Bone marrow (tissue), 2 donors: ENCODE measurements at places on chromosomes 4 and X.

GRCh38 chr4:7358100-7358735, 76.5 kb downstream of the PSAPL1 start:
- DNase-seq = no peak

GRCh38 chrX:16039834-16040233, 83.5 kb upstream of the GRPR start:
- no peak for DNase-seq

DNA sequence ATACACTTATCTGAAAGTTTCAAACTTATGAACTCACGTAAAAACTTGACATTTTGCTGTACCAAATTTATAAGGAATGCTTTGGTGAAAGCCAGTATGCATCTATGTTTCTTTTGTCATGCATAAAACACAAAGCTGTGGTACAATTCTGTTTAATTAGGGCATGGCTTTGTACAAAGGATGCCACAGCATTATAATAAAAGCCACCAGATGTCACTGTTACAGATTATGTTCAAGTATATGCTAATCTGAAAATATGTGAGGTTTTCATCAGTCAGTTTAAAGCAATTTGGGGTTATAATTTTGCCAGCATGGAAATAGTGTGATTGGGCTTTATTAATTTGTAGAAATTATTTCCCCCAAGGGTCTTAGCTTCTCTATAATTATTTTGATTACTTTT, 69.0 kb downstream of the ATOH1 start:
- DNase-seq = no peak

DNA sequence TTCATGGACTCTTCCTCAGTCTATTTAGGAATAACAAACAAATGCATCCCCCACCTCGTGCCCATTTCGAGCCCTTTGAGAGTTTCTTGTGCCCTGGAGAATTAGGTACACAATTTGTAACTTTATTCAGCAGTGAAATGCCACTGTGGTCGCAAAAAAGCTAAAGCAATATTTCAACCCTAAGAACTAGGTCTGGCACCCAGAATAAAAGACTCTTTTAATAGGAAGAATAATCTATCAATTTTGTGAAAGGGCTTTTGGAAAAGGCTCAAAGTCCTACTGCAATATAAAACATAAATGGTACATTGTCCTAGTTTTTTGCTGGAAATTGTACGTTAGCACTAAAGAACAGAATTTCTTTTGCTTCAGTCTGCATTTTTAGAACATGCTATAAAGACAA, 304.6 kb upstream of the TENM3 start:
- no peak for DNase-seq

DNA sequence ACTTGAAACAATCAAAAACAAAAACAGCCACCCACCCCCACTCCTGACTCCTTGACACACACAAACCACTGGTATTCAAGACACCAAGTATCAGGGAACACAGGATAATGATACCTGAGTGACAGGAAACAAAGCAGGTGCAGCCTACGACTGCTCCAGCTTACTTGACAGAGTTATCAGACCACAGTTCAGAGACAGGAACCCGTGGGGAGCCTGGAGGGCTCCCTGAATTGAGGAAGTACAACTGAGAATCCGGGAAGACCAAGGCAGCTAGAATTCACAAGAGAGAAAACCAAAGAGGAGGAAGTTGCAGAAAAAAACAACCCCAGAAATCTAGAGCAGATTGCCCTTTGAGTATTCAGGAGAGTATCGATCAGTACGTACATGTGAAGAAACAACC, 20.5 kb downstream of the COMMD8 start:
- peak; percentile 59 for DNase-seq

DNA sequence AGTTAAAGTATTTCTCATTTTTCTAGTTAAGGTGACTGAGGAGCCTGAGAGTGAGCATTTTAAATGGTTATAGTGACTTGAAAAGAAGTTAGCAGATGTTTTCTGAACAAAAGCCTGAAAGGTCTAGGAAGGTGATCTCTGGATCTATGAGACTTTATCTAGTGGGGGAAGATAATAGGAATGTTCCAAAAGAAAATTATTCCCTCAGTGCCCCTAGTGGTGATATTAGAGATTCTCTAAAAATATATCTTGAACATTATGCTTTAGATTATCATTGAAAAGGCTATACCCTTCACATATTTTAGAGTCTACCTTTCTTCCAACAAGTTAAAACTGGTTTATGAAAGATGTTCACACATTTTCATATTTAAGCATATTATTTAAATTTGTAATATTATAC, 69.0 kb upstream of the SPANXN1 start:
- no peak for DNase-seq

GRCh38 chr4:95381843-95382580, 166.8 kb downstream of the UNC5C start:
- DNase-seq = no peak

- no peak for DNase-seq
Measured at GRCh38 chr4:75639124-75639695, 8.9 kb upstream of the CDKL2 start.

- no peak for DNase-seq
Measured at GRCh38 chrX:119880552-119881437, 9.2 kb downstream of the NDUFA1 start.

DNA sequence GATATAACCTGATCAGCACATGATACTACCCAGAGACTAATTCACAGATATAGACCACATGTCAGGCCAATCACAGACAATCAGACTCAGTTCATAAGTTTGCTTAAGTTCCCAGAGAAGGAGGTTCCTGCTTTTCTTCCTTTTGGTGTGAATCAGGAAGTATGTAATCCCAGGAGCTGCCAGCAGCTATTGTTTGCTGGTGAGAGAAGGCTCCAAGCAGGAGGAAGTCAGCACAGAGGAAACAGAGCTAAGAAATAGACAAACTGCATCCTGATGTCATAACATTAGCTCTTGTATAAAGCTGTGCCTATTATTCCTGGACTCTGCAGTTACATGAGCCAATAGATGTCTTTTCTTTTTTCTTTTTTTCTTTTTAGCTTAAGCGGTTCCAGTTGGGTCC, 50.9 kb downstream of the UCHL1 start:
- no peak for DNase-seq

- DNase-seq = no peak
Measured at GRCh38 chrX:136825771-136826170, 45.0 kb upstream of the ARHGEF6 start.

GRCh38 chr4:30770049-30770549, 49.9 kb downstream of the PCDH7 start:
- no peak for DNase-seq

DNA sequence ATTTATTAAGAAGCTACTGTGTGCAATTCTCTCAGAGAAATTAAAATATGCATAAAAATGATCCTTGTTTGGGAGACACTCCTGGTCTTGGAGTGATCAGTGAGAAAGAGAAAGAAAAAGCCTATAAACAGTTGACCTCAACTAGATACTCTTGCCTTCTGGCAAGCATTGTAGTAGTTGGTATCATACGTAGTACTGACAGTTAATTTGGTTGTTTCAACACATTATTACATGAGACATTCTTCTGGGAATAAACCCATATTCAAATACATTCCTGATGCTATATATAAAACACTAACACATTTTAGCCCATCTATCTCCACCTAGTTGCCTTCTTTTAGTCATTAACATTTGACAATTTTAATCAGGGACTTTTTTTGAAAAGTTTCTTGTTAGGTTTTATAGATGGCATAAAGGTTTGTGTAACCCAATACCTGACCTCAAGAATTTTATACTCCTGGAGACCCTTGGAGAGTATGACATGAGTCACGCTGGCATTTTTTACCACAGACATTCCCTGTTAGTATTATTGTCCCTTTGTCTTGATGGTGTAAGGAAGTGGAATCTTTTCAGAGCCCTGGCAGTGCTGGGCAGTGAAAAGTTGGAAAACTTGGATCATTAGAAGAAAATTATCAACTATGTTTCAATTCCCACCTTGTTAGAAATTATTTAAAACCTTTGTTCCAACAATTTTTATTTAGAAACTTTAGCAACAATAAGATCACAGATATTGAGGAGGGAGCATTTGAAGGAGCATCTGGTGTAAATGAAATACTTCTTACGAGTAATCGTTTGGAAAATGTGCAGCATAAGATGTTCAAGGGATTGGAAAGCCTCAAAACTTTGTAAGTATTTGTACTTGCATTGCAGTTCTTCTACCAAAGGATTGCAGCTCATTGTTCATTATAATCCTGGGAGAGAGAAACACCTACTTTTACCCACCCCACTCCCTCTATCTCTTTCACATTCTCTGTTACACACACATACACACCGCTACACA, 167.1 kb upstream of the PACRGL start:
- DNase-seq = no peak

GRCh38 chr4:92825256-92825655, 521.5 kb downstream of the GRID2 start:
- no peak for DNase-seq

GRCh38 chr4:150250998-150251651, 172.9 kb downstream of the DCLK2 start:
- DNase-seq = no peak

GRCh38 chr4:158649111-158649680, 22.5 kb downstream of the C4orf46 start:
- no peak for DNase-seq

DNA sequence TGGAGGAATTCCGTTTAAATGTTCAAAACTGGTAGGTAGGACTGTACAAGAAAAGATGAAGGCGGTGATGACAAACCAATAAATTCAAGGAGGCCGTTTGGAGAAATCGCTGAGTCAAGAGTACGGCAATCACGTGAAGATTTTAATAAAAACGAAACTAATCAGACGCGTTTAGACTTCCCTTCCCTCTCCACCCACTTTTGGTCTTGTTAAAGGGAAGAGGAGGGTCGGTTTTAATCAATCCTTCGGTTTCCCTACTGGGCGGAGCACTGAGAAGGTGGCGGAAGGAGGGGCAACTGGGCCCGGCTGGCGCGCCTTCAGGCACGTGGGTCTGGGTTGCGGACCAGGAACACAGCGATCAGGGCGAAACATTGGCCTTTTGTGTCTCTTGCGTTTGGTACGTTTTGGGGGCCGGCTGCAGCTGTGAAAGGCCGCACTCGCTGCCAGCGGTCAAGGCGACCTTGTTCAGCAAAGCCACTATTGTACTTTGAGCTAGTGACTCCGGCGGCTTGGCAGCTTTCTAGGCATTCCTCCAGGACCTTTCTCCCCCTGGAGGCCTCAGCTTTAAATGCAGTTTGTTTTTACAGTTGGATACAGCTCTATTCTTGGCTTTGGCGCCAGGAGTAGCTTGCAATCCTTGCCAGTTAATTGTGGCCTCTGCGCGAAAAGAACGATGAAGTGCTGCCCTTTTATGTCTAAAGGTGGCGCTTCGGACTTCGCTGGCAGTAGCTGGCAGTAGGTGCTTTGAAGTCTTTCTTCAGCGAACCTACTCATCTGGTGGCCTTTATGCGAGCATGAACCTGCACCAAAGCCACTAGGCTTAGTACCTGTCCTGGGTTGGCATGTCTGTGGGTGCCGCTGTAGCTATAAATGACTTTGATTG, 16.8 kb upstream of the LAMP2 start:
- DNase-seq = peak; percentile 19

DNA sequence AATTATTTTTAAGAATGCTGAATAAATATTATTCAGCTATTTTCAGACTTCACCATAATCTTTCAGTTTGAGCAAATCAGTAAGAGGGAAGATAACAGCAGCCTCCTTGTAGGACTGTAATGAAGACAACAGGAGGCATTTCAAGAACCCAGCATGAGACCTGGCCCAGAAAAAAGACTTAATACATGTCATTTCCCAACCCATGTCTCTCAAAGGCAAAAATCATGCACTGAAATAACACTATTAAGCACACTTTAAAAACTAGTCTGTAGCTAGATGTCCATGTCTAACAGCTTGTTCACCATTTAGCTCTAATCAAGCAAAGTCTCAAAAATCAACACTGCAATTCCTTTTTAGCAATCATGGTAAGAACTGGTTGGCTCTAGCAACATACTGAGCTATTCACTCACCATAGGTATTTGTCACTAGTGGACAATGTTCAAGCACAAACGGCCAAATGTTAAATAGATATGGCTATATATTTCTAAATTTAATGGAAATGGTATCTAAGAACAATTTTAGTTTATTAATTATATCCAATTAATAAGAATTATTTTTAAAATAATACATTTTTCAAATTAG, 109.9 kb downstream of the WDFY3 start:
- no peak for DNase-seq

DNA sequence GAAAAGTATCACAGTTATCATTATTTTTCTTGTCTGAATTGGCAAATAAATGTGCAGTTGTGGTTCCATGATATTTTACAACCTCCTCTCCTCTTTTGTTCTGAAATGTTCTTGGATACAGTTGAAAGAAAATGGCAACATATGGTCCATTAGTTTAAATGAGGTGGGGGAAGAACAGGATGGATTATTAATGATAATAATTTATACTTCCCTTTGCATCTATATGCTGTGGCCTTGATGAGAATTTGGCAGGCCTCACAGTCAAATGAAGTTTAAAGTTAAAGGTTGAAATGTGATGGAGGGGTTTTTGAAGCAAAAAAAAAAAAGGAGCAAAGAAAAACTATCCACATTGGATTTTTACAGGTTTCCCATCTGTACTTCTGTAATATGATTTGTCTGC, 946.3 kb upstream of the INTU start:
- no peak for DNase-seq

- DNase-seq = no peak
Measured at GRCh38 chr4:55904576-55904975, 44.2 kb upstream of the CEP135 start.

- DNase-seq = no peak
Measured at GRCh38 chr4:142708231-142708630, 137.9 kb downstream of the INPP4B start.

DNA sequence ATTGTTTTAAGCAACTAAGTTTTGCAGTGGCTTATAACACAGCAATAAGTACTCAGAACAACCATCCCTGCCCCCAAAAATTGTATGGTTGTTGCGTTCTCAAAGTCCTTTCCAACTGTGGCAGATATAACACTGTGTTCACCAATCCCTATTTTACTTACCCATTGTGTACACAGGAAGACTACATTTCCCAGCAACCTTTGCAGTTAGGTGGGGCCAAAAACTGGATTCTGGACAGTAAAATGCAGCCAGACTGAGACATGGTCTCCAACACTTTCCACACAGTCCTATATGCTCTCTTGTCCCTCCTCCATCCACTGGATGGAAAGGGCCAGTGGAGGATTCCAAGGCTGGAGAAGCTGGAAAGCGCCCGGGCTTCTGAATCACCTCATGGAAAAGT, 523.6 kb downstream of the BCOR start:
- no peak for DNase-seq

- no peak for DNase-seq
Measured at GRCh38 chrX:117532339-117532738, 584.3 kb downstream of the KLHL13 start.

DNA sequence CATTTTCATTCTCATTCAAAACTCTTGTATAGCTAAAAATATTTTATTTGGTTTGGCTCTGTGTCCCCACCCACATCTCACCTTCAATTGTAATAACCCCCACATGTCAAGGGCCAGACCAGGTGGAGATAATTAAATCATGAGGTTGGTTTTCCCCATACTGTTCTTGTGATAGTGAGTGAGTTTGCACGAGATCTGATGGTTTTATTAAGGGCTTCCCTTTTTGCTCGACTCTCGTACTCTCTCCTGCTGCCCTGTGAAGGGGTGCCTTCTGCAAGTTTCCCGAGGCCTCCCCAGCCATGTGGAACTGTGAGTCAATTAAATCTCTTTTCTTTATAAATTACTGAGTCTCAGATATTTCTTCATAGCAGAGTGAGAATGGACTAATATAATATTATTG, 768.0 kb downstream of the STIM2 start:
- DNase-seq = no peak

GRCh38 chrX:68694435-68695205, 47.2 kb downstream of the STARD8 start:
- no peak for DNase-seq

- no peak for DNase-seq
Measured at GRCh38 chr4:183200453-183200852, 101.4 kb downstream of the WWC2 start.

- DNase-seq = no peak
Measured at GRCh38 chrX:133527825-133528224, 112.5 kb upstream of the GPC4 start.
